ENCODE measurements at places on chromosomes 1 and 21.

GRCh38 chr1:107110326-107110725, 30.5 kb upstream of the NTNG1 start:
- no peak for DNase-seq

- no peak for DNase-seq
Observed at GRCh38 chr1:15005116-15005515, 148.4 kb upstream of the TMEM51 start.

DNA sequence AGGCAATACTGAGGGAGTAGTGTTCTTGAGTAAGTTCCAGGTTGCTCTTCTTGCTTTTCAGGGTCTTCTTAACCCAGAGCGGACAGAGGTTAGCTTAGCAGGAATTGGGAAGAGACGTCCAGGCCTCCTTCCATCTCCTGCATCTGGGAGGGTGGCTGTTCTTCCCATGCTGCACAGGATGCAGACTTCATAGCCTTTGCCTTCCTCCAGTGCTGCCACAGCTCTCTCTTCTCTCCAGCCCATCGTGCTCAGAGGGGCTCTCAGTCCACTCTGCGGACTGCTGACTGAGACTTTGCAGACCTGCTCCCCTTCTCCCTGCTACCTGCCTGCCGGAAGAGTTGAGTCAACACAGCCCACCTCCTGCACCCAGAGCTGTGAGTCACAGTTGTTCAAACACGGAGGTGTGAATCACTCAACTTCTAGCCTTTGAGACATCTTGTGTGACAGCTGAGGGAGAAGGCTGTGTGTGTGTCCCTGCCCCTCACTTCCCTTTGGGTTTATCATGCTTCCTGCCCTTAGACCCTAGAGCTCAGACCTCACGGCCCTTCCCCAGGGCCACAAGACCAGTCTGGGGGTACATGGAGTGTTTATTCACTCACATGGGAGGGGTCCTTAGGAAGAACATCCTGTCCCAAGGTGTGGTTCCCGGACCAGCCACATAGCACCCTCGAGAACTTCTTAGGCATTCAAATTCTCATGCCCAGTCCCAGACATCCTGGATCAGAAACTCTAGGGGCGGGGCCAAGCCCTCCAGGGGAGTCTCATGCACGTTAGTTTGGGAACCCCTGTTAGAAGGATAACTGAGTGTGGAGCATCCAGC, 158.3 kb upstream of the CACNA1E start:
- DNase-seq = peak; percentile 41

GRCh38 chr1:74038042-74038441, 159.9 kb downstream of the LRRIQ3 start:
- no peak for DNase-seq

GRCh38 chr1:160628799-160629263, 18.0 kb downstream of the SLAMF1 start:
- DNase-seq = no peak

DNA sequence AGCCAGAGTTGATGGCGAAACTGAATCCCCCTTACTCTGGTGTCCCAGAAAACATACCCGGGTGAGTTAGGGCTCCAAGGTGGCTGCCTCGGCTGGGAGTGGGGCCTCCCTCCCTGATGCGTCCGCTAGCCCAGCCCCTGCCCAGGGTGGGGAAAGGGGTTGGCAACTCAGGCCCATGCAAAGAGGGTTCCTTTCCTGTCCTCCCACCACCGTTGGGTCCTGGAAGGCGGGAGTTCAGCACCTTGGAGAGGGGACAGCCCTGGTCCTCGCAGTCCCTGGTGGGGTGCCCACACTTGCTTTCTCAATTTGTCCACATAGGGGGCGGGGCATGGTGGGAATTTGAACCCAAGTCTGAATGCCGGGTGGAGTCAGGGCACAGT, 6.1 kb downstream of the SRM start:
- no peak for DNase-seq

Measured in stimulated activated CD4-positive, alpha-beta T cell treated with anti-CD3 and anti-CD28 coated beads, TNF-alpha, amount 100 ng/mL, for 4 hours (primary cell).